ENCODE measurements at places on chromosomes 6 and 20.

DNA sequence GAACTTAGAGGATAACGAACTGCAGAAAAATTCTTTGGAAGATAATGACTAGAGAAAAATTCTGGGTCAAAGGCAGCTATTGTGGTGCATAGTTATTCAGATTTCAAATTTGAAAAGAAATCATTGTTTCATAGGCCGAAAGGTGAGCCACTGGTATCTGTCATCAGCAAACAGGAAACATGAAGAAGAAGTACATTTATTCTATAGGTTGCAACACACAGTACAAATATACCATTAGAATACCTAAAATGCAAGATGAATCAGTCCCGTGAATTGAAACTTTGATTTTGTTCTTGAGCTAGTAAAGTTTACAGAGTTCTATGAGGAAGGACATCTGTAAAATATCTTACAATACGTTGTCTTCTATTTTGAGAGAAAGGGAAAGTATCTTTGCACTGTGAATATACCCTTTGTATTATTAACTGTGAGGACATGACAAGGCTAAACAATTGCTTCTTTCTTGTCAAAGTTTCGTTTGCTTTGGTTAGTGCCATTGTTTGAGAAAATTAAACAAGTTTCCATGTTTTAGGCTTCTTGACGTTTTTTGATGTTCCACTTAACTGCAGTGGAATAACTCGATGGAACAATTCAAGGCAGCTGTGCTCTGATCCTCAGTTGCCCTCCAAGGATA lies 84.7 kb downstream of the HDGFL1 start:
- no peak for DNase-seq

GRCh38 chr20:33067806-33068205 lies 11.6 kb upstream of the BPIFB4 start:
- DNase-seq: no peak

DNA sequence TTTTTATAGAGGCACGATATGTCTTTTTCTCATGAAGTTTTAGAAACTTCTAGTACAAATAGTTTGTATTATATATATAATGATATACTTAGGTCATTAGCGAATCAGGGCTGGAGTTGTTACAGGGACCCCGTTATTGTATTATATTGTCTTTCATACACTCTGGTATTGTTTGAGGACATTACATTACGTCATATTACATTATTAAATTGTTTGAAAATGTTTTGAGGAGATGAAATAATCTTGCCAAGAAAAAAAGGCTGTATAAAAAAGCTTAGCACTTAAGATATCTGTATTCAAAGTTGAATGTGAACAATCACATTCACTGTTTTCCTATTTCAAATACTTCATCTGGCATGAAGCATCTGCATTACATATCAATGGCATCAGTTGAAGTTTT lies 239.6 kb upstream of the ASCC3 start:
- no peak for DNase-seq

DNA sequence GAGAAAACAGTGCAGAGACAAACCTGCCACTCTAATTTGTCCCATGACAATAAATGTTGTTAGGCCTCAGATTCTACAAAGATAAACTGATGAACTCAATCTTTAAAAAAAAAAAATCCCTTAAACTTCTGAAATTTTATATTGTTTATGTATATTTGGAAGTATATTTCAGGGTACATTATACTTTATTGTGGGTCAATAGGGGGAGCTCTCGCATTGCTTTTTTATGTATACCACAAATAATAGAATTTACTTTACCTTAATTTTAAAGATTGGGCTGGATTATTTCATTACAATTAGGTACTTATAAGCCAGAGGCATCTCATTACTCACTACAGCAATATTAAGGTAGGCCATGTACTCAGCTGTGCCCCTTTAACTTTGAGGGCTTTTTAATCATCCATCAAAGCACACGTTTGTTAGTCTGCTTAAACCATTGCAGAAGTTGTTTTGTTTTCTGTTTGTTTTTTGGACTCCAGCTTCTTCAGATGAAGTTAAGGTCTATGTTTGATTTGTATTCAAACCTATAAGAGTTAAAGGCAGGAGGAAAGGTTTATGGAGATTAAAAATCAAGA lies 56.3 kb upstream of the EYA4 start:
- DNase-seq: no peak

GRCh38 chr6:22717915-22718314 lies 148.5 kb downstream of the HDGFL1 start:
- DNase-seq: no peak

- no peak for DNase-seq
Measured at GRCh38 chr20:5786930-5787795, 37.0 kb downstream of the SHLD1 start.

GRCh38 chr20:24210356-24210755 lies 221.8 kb upstream of the GGTLC1 start:
- DNase-seq: no peak

DNA sequence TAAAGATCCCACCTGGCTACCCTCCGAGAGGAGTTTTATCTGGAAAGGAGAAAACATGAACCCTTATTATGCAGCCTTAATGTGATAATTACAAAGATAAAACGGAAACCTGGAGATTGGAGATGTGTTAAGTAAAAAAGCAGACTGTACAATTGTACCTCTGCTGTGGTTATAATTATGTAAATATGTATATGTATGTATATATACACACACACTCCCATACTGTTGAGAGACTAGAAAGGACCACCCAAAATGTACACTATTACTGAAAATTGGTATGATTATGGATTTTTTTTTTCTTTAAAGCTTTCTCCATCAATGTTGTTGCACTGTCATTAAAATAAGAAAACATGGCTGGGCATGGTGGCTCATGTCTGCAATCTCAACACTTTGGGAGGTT lies 72.1 kb upstream of the BCLAF1 start:
- DNase-seq: no peak

GRCh38 chr6:164854526-164854925 lies 454.9 kb downstream of the C6orf118 start:
- no peak for DNase-seq

All from stimulated activated CD8-positive, alpha-beta memory T cell treated with anti-CD3 and anti-CD28 coated beads, Interleukin-12 subunit alpha, Interleukin-12 subunit beta, amount 100 ng/mL, for 4 hours (primary cell).